ENCODE measurements at places on chromosomes 3 and 15.

GRCh38 chr15:36363335-36363734 lies 216.1 kb upstream of the CDIN1 start:
- no peak for ATAC-seq

- ATAC-seq = peak; percentile 93
Observed at GRCh38 chr3:190617185-190617584, 103.3 kb downstream of the IL1RAP start.

- peak; percentile 39 for ATAC-seq
Observed at GRCh38 chr3:115667738-115668065, 44.4 kb downstream of the GAP43 start.

- ATAC-seq = peak; percentile 92
Observed at GRCh38 chr3:39327746-39328349, 1.7 kb upstream of the CCR8 start.

GRCh38 chr3:129663045-129663446 lies 56.6 kb upstream of the PLXND1 start:
- ATAC-seq = no peak

- ATAC-seq = no peak
Observed at GRCh38 chr3:184498986-184499606, 62.5 kb upstream of the EPHB3 start.

All from stimulated activated memory B cell treated with anti-CD40 and anti-IgM and Interleukin-4, amounts not matched to agents 10 μg/mL and 1 μg/mL and 100 μg/mL, for 72 hours (primary cell).